T-helper 2 cell treated with Interferon-gamma antibody and Interleukin-4, amounts not matched to agents 100 ng/mL and 5 ng/mL, for 36 hours (primary cell): ENCODE measurements at places on chromosomes 7 and 10. TPM values are rescaled to one million over a fixed set of nuclear protein-coding genes. Genes with fewer than 3 reads are reported as not detected.

SPDYE8 gene
- not detected in 2 replicates for total RNA-seq

NEBL gene
- not detected in 2 replicates for total RNA-seq

UPK3B gene
- total RNA-seq: 1.1 and 1.2 TPM in 2 replicates

FFAR4 gene
- total RNA-seq: not detected in 2 replicates

CLDN3 gene
- not detected in 2 replicates for total RNA-seq

PIK3AP1 gene
- total RNA-seq: 2.7 and 3.1 TPM in 2 replicates

COBL gene
- total RNA-seq: not detected in 2 replicates

CLEC5A gene
- total RNA-seq: not detected in 2 replicates

COL17A1 gene
- not detected in 2 replicates for total RNA-seq

CTAGE8 gene
- 0.98 and 1.7 TPM in 2 replicates for total RNA-seq

CHST12 gene
- 55.6 and 59.6 TPM in 2 replicates for total RNA-seq

AKR1C4 gene
- total RNA-seq: not detected in 2 replicates

BHLHA15 gene
- total RNA-seq: 0.34 TPM in 1 of 2 replicates, not detected in the other

HABP2 gene
- not detected in 2 replicates for total RNA-seq

H2BK1 gene
- 0.48 and 1.1 TPM in 2 replicates for total RNA-seq

ZP3 gene
- total RNA-seq: 3.3 and 4.5 TPM in 2 replicates

ZNF273 gene
- total RNA-seq: 8.6 and 9.0 TPM in 2 replicates

CALML5 gene
- not detected in 2 replicates for total RNA-seq

PTPRN2 gene
- total RNA-seq: 5.1 and 5.4 TPM in 2 replicates

GPR85 gene
- total RNA-seq: not detected in 2 replicates

CRYGN gene
- total RNA-seq: not detected in 2 replicates

CABCOCO1 gene
- not detected in 2 replicates for total RNA-seq

PLXDC2 gene
- not detected in 2 replicates for total RNA-seq

DNAH11 gene
- 1.2 and 1.9 TPM in 2 replicates for total RNA-seq

GIMAP7 gene
- total RNA-seq: 188 and 191 TPM in 2 replicates

EIF3A gene
- 176 and 182 TPM in 2 replicates for total RNA-seq

SPDYE9 gene
- total RNA-seq: not detected in 2 replicates

COL28A1 gene
- total RNA-seq: not detected in 2 replicates

TMEM140 gene
- total RNA-seq: 13.5 and 14.0 TPM in 2 replicates

ARL4A gene
- total RNA-seq: 18.7 and 19.8 TPM in 2 replicates

PRSS37 gene
- total RNA-seq: not detected in 2 replicates

FAM25G gene
- not detected in 2 replicates for total RNA-seq

NANOS1 gene
- total RNA-seq: 0.20 and 0.34 TPM in 2 replicates

SDK1 gene
- 0.09 and 0.16 TPM in 2 replicates for total RNA-seq

CXCL12 gene
- not detected in 2 replicates for total RNA-seq
